ENCODE measurements at places on chromosomes 3 and 15. TPM values are rescaled to one million over a fixed set of nuclear protein-coding genes. Genes with fewer than 3 reads are reported as not detected.

Gene LDHAL6B
- total RNA-seq, result not detected

Gene SSR3
- total RNA-seq, result 265 TPM

Gene MME
- 16.1 TPM for total RNA-seq

Gene IGDCC3
- total RNA-seq, result not detected

Gene CCR8
- not detected for total RNA-seq

Gene LRIG1
- total RNA-seq, result 30.4 TPM

Gene SLC12A1
- total RNA-seq, result not detected

Gene ADIPOQ
- total RNA-seq, result not detected
